Caco-2 (cell line): ENCODE measurements at places on chromosomes 11 and 22. TPM values are rescaled to one million over a fixed set of nuclear protein-coding genes. Genes with fewer than 3 reads are reported as not detected.

Gene GNAZ
- total RNA-seq, result 0.48 and 0.95 TPM in 2 replicates

DNA sequence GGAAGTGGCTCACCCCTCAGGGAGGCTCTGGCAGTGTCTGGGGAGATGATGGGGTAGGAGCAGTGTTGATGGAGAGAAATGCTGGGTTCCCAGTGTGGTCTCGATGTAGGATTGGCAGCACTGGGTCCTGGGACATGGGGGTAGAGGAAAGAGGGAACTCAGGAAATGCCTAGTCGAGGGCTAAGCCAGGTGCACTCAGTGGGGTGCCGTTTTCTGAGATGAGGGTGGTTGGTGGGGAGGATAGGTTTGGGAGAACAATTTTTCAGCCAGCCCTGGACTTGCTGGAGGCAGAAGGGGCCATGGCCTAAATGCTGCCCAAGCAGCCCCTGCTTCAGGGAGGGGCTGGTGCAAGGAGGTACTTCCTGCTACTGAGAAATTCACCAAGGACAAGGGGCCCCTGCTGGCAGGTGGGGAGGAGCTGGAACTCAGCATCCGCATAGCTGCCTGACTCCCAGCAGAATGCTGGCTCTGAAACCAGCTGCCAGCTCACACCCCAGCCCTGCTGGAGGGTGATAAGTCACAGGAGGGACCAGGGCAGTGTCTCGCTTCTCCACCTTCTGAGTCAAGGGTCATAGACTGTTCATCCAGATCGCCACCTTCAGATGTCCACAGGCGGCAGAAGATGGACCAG, 6.0 kb downstream of the CCDC157 start:
- no peaks in the 10 kb centered on the region for H3K27me3 ChIP-seq
- H3K36me3 ChIP-seq, result no peaks in the 10 kb centered on the region
- DNase-seq, result no peak
- H3K4me1 ChIP-seq, result no peaks in the 10 kb centered on the region
- H3K27ac ChIP-seq, result no peak overlapping the region

DNA sequence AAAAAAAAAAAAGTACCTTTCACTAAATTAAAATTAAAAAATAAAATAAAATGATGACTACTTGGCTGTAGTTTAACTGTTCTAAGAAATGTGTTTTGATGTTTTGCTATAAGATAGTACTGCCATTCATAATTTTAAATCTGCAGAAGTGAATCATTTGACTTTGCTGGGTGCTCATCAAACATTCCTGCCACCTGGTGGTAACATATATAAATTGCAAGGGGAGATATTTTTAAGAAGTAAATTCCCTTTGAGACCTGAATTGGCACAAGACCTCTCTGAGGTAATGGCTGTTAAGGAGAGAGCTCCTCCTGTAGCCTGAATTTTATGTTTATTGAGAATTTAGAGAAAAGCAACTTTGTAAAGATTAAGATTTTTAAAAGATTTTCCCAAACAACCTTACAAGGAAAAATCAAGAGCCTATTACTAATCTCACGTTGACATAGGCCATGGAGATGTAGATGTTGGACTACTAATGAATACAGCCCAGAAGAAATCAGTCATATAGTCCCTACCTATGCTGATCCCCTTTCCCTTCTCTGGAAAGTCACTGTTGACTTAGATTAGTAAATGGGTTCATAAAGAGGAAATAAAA, 11.9 kb upstream of the NARS2 start:
- no peaks in the 10 kb centered on the region for H3K36me3 ChIP-seq
- H3K4me1 ChIP-seq, result peaks cover 7% of the 10 kb centered on the region
- no peak overlapping the region for H3K27ac ChIP-seq
- no peak overlapping the region for H3K4me3 ChIP-seq
- no peak for DNase-seq

DNA sequence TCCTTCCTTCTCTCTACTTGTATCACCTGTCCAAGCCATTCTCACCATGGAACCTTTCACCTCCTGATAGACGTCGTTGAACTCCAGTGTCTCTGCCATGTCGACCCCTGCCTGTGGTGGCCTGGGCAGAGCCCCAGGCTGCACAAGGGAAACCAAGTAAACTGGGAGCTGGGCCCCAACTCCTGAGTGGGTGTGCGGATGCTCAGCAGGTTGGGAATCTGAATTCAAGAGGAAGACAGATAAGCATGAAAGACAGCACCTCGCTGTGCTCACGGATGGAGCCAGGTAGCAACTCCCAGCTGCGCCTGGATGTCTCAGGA, 709 bp downstream of the SSRP1 start:
- H3K27ac ChIP-seq, result peak overlapping the region; percentile 87
- H3K36me3 ChIP-seq, result 0 out of 2 replicates have a peak, but pooled peaks cover 7% of the 10 kb centered on the region
- no peaks in the 10 kb centered on the region for H3K27me3 ChIP-seq
- peaks cover 16% of the 10 kb centered on the region for H3K4me1 ChIP-seq

- H3K27ac ChIP-seq, result peak overlapping the region; percentile 80
- no peaks in the 10 kb centered on the region for H3K4me1 ChIP-seq
- H3K36me3 ChIP-seq, result no peaks in the 10 kb centered on the region
- H3K27me3 ChIP-seq, result no peaks in the 10 kb centered on the region
Measured at GRCh38 chr22:50443801-50444625, 30.8 kb downstream of the SBF1 start.

GRCh38 chr22:25940479-25940878, 198.5 kb downstream of the MYO18B start:
- H3K4me1 ChIP-seq, result no peaks in the 10 kb centered on the region
- DNase-seq, result no peak
- H3K36me3 ChIP-seq, result no peaks in the 10 kb centered on the region
- no peak overlapping the region for H3K4me3 ChIP-seq
- no peaks in the 10 kb centered on the region for H3K27me3 ChIP-seq

Gene PRG2
- total RNA-seq, result not detected in 2 replicates

GRCh38 chr11:13852481-13852880, 110.0 kb upstream of the SPON1 start:
- H3K4me3 ChIP-seq, result no peak overlapping the region
- H3K27me3 ChIP-seq, result peaks cover 1% of the 10 kb centered on the region
- no peak for DNase-seq
- H3K36me3 ChIP-seq, result no peaks in the 10 kb centered on the region
- no peak overlapping the region for H3K27ac ChIP-seq

DNA sequence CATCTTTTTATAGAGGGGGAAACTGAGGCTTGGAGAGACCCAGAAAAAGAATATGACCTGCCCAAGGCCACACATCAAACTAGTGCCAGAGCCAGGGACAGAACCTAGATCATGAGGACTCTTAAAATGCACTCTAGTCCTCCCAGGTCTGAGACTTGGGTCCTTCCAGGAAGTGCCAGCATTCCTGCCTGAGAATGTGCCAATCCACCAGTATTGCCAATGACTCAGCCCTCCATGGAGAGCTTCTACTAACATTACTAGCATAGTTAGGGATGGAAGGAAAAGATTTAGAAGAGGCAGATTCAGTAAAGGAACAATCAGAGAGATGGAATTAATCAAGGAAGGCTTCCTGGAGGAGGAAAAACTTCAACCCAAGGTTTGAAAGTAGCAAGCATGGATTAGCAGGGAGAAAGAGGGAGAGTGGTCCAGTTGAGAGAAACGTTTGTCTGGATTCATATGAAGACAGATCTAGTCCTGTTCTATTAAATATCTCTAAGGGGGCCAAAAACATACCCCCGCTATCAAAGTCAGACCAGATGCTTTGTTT, 20.1 kb upstream of the SMIM35 start:
- H3K4me3 ChIP-seq, result no peak overlapping the region
- H3K27me3 ChIP-seq, result no peaks in the 10 kb centered on the region
- H3K36me3 ChIP-seq, result no peaks in the 10 kb centered on the region
- DNase-seq, result no peak
- no peak overlapping the region for H3K27ac ChIP-seq

DNA sequence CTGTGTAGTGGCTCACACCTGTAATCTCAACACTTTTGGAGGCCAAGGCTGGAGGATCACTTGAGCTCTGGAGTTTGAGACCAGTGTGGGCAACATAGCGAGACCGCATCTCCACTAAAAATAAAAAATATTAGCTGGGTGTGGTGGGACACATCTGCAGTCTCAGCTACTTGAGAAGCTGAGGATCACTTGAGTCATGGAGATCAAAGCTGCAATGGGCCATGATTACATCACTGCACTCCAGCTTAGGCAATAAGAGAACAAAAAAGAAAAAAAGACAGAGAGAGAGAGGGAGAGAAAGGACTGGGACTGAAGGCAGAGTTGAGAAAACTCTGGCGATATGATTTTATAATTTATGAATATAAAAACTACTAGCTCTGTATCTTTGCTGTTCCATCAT, 473.1 kb downstream of the LRRC4C start:
- DNase-seq, result no peak
- H3K36me3 ChIP-seq, result no peaks in the 10 kb centered on the region
- H3K4me1 ChIP-seq, result no peaks in the 10 kb centered on the region
- no peak overlapping the region for H3K27ac ChIP-seq

DNA sequence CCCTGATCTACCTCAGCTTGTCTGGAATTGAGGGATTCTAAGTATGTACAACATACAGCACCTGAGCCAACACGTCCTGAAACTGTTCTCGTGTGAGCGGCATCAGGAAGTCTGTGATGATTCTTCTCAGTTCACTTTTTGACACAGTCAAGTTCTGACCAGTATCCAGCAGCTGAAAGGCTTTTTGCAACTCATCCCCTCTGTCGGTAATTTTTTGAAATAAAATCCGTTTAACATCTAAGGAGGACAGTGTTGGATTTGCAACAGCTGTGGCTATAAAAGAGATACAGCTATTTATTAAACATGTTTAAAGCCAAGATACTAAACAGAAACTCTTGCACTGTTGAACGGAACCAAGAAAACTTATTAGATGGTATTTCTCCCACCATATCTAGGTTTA, 39.3 kb downstream of the EFCAB6 start:
- no peak overlapping the region for H3K4me3 ChIP-seq
- no peak overlapping the region for H3K27ac ChIP-seq
- no peaks in the 10 kb centered on the region for H3K36me3 ChIP-seq
- DNase-seq, result no peak
- H3K27me3 ChIP-seq, result no peaks in the 10 kb centered on the region

DNA sequence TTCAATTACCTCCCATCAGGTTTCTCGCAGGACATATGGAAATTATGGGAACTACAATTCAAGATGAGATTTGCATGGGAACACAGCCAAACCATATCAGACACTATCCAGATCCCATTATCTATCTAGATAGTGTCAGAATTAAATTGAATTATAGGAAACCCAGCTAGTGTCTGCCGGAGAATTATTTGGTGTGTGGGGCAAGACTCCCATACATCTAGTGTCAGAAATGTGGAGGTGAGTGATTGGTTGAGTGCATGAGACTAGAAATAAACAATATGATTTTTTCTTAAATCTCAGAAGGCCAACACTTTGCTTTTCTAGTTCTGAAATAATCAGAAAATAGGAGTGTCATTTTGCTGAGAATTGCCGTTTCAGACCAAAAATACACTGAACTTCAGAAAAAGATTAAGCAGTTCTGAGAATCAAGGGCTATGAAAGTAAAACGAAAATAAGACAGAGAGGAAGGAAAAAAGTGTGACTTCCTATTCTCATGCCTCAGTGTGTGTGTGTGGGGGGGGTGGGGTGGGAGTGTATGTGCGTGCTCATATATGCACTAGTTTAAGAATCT, 21.3 kb downstream of the CASP12 start:
- no peaks in the 10 kb centered on the region for H3K27me3 ChIP-seq
- no peaks in the 10 kb centered on the region for H3K36me3 ChIP-seq
- H3K4me1 ChIP-seq, result no peaks in the 10 kb centered on the region

DNA sequence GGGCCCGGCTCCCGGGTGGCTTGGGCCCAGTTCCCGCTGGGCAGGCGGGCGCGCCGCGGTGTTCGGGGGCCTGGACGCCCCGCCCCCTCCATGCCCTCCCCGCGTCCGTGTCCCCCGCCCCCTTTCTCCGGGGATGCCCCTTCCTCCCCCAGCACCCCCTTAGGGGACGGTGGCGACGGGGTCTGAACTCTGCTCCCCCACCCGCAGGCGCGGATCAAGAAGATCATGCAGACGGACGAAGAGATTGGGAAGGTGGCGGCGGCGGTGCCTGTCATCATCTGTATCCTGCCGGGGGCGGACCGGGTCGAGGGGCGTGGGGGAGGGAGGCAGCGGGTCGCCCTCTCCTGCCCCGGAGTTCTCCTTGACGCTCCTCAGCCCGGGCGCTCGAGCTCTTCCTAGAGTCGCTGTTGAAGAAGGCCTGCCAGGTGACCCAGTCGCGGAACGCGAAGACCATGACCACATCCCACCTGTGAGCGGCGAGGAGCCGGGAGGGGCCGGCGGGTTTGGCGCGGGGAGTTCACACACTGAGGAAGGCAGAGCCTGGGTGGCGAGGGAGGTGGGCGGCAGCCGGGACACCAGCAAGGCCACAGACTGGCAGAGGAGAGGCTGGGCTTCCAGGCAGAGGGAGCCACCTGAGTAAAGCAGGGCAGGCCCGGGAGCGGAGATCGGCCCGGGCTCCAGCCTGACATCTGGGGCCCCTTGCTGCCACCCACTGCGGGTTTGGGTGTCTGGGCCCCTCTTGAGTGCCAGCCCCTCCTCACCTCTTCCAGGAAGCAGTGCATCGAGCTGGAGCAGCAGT, 546 bp downstream of the DRAP1 start:
- H3K27ac ChIP-seq, result peak overlapping the region; percentile 75
- peaks cover 15% of the 10 kb centered on the region for H3K4me1 ChIP-seq
- H3K27me3 ChIP-seq, result no peaks in the 10 kb centered on the region
- DNase-seq, result peak; percentile 51

DNA sequence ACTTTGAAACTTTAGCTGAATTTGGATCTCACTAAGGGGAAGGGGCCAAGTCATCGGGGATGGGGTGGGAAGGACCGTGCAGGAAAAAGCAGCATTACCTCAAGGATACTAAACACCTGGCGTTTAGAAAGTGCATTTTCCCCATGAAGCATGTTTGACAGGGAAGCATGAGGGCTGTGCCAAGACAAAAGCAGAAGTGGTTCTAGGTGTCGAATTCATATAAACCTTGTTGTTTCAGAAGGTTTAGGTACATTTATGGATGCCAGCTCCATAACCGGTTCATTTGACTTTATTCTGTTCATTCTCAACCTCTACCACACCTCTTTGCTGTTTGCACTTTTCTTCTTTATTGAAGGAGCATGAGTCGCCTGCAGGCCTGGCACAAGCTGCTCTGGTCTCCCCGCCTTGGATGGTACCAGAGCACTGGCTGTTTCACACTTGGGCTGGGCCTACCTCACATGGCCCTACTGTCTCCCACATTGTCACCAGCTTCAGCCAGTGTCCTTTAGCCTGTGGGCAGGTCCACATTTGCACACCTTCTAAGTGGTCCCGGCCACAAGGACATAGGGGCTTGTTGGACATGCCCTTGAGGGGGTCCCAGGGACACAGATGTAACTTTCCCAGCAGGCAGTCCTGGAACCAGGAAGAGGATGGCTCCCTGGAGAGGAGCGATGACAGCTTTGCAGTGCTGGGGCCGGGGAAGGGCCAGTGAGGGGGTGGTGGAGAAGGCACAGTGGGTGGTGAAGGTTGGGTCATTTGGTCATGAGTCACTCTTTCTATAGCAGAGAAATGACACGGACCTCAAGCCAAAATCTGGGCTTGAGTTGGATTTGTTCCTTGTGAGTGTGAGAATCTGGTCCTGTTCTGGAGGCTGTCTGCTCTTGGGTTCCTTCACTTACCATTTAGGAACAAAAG, 3.2 kb upstream of the ST14 start:
- no peak overlapping the region for H3K4me3 ChIP-seq
- H3K4me1 ChIP-seq, result peaks cover 14% of the 10 kb centered on the region
- no peak for DNase-seq
- H3K36me3 ChIP-seq, result 0 out of 2 replicates have a peak, but pooled peaks cover 2% of the 10 kb centered on the region
- H3K27me3 ChIP-seq, result no peaks in the 10 kb centered on the region

GRCh38 chr11:27640954-27641353, 59.3 kb downstream of the BDNF start:
- no peaks in the 10 kb centered on the region; the same call in 1 of the 2 replicates for H3K27me3 ChIP-seq
- H3K36me3 ChIP-seq, result no peaks in the 10 kb centered on the region
- no peaks in the 10 kb centered on the region for H3K4me1 ChIP-seq
- H3K27ac ChIP-seq, result no peak overlapping the region
- H3K4me3 ChIP-seq, result no peak overlapping the region
- DNase-seq, result no peak
